ENCODE measurements at places on chromosomes 7 and 10.

DNA sequence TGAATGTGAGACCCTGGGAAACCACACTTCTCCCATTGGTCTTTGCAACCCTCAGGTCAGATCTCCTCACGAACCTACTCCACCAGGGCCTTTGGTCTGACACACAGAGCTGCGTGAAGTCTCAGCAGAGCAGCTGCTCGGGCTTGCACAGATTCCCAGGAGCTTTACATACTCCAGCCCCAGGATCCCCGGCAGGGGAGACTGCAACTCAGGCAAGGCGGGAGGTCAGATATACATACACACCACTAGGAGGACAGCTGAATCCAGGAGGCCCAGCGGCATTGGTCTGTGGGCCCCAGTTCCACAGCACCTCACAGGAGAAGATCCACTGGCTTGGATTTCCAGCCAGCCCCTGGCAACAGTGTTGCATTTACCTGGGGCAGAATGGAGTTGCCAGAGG, 239.2 kb downstream of the GPAM start:
- DNase-seq: no peak

- no peak for DNase-seq
Measured at GRCh38 chr7:155226261-155227003, 71.2 kb upstream of the INSIG1 start.

DNA sequence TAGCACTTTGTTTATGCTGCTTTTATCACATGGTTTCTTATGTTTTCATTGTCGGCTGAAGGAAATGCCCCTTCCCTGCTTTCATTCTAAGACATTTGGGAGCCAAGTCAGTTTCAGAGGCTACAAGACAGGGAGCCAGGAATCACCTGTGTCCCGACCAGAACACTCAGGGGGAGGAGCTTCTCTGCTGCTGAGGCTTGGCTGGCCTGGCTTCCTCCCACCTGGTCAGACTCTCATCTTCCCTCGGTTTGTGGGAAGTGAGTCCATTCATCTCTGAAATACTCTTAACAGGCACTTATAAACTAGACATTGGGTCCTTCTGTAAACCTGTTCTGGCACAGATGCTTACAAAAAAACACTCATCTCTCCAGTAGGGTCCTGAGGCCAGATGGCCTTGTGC, 19.6 kb upstream of the GOLGA7B start:
- no peak for DNase-seq

DNA sequence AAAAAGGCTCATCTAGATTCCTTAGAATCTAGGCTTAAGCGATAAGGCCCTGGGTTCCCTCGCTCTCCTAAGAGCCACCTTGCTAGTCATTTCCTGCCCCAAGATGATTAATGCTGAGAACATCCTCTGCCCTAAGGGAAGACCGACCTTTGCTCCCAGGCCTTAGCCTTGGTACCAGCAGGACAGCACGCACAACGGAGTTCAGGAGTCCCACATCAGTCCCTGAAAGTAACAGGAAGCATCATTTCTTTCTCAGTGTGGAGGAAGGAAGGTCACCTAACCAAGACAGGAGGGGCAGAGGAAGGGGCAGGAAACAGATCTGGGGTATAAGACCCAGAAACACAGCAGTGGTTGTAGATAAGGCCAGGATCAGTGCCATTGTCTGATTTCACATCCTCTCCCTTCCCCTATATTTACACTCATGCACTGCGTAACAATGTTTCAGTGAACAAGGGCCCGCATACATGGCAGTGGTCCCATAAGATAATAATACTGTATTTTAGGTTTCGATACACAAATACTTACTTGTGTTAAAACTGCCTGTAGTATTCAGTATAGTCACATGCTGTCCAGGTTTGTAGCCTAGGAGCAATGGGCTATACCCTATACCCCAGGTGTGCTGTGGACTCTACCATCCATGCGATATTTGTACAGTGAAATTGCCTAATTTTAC, 8.1 kb upstream of the FAM107B start:
- DNase-seq: no peak

DNA sequence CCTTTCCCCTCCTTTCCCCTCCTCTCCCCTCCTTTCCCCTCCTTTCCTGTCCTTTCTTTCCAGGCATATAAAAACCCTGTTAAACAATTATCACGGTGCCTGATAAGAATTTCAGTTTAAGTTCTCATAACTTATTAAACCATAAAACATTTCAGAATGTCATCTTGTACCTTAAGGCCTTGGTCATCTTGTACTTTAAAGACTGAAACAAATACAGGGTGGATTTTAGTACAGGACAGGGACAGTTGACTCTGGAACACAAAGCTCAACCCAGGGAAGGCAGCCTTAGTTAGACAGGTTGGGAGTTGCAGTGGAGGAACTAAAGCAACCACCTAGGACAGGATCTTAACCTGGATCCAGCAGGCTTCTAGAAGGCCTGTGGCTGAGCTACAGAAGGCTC, 1.2 kb downstream of the AGR3 start:
- no peak for DNase-seq

DNA sequence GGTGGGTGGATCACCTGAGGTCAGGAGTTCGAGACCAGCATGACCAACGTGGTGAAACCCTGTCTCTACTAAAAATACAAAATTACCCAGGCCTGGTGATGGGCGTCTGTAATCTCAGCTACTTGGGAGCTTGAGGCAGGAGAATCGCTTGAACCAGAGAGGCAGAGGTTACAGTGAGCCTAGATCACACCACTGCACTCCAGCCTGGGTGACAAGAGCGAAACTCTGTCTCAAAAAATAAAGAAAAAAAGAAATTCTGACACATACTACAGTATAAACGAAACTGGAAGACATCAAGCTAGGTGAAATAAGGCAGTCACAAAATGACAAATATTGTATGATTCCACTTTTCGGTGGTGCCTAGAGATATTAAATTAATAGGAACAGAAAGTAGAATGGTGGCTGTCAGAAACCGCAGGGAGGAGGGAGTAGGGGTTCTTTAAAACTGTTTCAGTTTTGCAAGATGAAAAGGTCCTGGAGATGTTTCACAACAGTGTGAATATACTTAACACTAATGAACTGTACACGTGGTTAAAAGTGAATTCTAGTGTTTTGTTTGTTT, 23.2 kb downstream of the PILRA start:
- DNase-seq: peak; percentile 33

- DNase-seq: peak; percentile 47
Measured at GRCh38 chr7:150450491-150451001, at the start of gene GIMAP8. GIMAP8 (plus strand) TSS chr7:150450630; CDS start chr7:150466699, 16,069 bp downstream.

DNA sequence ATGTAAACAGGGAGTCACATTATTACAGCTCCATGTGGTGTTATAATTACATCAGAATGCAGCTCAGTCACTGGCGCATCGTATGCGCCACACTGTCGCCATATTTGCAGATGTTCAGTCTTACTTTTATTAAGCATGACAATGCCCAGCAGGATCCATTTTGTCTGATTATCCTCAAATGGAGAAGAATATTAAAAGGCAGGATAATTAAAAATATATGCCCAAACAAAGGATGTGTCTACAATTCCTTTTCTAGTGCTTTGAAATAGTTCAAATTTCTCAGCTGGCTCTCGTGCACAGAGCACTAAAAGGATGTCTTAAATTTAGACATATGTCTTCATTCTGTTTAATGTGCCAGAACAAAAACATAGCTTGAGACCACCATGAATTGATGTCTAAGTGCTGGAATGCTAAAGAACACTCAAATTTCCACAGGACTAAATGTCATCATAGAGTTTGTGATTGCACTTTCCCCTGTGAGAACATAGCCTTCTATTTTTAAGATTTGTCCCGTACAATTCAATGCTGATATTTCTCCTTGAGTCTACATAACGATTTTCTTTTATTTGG, 168.0 kb downstream of the DKK1 start:
- no peak for DNase-seq

DNA sequence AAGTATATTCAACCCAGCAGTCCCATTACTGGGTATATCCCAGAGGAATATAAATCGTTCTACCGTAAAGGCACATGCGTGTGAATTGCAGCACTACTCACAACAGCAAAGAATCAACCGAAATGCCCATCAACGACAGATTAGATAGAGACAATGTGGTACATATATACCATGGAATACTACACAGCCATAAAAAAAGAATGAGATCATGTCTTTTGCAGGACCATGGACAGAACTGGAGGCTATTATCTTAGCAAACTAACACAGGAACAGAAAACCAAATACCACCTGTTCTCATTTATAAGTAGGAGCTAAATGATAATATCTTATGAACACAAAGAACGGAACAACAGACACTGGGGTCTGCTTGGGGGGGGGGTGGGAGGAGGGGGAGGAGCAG, 44.3 kb upstream of the KLHL7 start:
- DNase-seq: no peak

GRCh38 chr10:4034907-4035598, 250.0 kb upstream of the KLF6 start:
- DNase-seq: peak; percentile 38

DNA sequence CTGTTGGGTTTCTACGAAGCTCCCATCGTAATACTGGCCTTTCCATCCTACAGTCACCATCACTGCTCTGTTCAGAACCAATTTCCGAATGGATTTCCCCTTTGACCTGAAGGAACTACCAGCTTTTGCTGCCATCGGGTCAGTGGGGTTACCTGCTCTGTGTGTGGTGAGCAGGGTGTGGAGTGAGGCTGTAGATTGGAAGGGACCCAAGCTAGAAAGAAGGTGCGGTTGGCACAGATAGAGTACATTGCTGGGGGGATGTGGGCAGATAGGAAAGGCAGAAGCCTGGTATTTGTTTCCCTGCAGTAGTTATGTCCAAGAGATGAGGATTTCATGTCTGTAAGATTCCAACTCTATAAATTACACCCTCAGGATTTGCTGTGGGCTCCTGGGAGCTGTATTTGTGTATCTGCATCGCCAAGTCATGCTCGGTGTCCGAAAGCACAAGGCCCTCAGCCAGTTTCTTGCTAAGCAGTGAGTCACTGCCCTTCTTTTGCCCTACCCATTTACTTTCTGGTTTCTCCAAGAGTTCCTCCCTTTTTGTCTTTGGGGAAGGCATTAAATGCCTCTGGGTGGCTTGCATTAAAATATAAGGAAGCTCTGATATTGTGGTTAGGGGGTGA, 15.4 kb downstream of the CLCN1 start:
- DNase-seq: no peak

- DNase-seq: no peak
Measured at GRCh38 chr7:98668255-98668654, 51.2 kb downstream of the NPTX2 start.

- DNase-seq: no peak
Measured at GRCh38 chr7:76220185-76221057, 18.7 kb downstream of the SRRM3 start.

GRCh38 chr7:148698397-148699023, at the start of gene CUL1:
CUL1 (plus strand) TSS chr7:148698903; CDS start chr7:148730123, 31,220 bp downstream.
- peak; percentile 78 for DNase-seq

DNA sequence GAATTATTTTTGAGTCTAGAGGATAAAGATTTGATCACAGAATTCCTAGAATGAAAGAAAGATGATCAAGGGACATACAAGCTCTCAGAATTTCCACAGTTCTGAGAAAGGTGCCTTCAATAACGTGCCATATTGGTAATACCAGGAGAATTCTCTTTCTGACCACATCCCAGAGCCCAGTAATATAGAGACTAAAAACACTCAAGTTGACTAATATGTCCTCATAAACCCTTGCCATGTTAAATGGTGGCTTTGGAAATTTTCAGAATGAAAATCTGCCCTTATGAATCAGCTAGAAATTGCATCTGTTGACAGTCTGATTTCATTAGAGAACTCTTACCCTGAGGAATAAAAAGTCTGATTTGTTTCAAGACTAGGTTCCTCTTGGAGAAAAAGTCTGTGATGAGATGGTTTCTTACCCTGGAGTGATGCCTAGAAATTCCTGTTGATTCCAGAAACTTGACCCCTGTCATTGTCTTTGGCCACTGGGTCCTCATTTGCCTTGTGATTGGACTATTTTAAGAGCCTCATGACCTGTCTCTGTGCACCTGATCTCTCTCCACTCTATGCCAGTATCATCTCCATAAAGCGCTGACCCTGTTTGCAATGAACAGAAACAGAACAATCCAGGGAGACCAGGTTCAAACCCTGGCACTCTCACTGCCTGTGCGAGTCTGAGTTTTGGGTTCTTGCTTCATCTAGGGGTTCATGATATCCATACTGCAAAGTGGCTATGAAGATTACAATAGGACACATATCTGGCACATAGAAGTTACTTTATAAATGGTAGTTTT, 3.3 kb downstream of the IL2RA start:
- DNase-seq: no peak

GRCh38 chr10:77478962-77479359, 158.6 kb downstream of the KCNMA1 start:
- DNase-seq: no peak

DNA sequence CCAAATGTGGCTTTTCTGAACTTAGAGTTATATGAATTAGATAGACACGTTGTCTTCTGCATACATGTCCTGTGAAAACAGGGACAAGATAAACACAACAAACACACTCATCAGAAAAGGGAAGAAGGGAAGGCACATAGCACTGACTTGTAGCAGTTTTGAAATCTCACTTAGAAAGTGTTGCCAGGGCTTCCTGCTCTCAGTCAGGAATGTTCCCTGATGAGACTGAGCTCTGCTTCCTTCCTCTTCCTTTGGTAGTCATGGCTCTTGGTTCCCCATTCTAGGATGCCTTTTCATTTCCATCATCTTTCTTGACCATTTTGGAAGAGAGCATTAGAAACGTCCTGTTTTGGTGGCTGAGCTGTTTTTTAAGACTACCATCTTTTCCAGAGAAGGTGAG, 233.8 kb upstream of the LYZL1 start:
- DNase-seq: no peak

DNA sequence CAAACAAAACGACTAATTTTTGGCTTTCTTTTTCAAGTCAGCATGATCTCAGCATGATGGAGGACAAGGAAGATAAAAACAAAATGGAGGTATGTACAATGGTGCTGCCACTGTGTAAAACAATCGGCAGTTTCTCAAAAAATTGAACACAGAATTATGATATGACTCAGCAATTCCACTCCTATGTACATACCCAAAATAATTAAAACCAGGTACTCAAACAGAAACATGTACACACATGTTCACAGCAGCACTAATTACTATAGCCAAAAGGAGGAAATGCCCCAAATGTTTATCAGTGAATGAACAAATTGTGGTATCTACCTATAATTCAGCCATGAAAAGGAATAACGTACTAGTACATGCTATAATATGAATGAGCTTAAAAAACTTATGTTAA, 29.9 kb downstream of the SNX13 start:
- DNase-seq: no peak

GRCh38 chr10:85917601-85918000, 449.0 kb downstream of the GRID1 start:
- no peak for DNase-seq
